ENCODE measurements at places on chromosomes 3 and 15.

GRCh38 chr3:188578576-188579363, 424.8 kb downstream of the LPP start:
- no peak for DNase-seq

DNA sequence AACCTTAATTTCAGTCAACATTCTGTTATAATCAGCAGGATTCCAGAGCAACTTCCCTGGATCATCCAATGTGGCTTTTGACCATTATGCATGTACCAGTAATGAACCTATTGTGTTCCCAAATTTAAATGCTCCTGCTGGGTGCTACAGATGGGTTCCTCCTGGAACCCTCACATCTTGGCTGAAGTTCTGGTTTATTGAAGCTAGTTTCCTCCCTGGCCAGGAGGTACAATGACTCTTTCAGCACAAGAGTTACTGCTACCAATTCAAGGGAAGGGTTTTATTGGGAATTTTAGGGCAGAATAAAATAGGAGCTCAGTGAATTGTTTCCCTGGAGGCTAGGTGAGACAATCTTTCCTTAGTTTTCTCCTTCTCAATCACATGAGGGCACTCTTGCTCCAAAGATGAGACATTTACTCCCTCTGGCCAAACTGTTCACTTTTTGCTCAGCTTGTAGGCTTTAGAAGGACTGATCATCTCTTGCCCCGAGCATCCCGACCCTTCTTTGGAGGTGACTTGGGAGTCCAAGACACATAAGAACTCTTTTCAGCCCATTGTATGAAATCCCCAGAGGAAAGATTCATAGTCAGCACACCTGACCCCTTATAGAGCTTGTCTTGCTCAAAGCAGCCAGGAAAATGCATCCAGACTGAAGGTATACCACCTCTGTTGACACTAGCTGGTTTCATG, 8.8 kb upstream of the NPHP3 start:
- no peak for DNase-seq

DNA sequence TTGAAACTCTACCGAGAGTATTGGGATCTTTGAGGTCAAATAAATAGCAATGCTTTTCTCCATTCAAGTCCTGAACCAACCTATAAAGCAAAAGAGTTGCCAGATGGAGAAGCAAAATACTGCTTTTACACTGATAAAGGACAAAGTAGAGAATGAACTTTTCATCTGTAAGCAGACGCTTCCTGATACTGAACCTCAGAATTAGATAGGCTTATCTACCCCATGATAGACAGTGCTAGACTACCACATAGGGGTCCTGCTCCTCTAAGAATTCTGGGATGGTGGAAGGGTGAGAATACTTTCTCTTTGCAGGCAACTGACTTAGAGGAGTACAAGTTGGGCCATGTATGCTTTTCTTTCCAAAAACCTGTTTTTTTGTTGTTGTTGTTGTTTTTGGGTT, 9.5 kb downstream of the SAXO2 start:
- DNase-seq: no peak

DNA sequence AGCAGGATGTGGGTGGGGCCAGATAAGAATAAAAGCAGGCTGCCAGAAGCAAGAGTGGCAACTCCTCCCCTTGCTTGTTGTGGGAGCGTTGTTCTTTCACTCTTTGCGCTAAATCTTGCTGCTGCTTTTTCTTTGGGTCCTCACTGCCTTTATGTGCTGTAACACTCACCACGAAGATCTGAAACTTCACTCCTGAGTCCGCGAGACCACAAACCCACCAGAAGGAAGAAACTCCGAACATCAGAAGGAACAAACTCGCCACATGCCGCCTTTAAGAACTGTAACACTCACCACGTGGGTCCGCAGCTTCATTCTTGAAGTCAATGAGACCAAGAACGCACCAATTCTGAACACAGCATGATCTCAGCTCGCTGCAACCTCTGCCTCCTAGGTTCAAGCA, 72.9 kb downstream of the IL12A start:
- DNase-seq: no peak

DNA sequence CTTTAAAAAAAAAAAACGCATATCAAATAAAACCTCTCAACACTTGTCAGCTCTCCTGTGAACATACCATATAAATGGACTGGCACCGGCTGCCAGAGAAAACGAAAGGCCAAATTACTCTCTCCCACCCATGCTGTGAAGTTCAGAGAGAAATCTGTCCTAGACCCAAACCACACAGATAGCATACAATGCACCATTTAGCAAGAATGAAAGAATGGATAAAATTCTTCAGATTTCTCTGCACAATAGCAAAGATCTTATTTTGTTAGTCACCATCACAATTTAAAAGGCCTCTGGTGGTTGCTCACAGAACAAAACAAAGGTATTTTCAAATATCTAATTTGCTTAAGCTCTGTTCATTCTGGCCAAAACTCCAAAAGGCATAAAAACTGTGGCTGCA, 93.9 kb upstream of the BHLHE40 start:
- no peak for DNase-seq

- DNase-seq: no peak
Observed at GRCh38 chr3:29203851-29204250, 77.0 kb upstream of the RBMS3 start.

DNA sequence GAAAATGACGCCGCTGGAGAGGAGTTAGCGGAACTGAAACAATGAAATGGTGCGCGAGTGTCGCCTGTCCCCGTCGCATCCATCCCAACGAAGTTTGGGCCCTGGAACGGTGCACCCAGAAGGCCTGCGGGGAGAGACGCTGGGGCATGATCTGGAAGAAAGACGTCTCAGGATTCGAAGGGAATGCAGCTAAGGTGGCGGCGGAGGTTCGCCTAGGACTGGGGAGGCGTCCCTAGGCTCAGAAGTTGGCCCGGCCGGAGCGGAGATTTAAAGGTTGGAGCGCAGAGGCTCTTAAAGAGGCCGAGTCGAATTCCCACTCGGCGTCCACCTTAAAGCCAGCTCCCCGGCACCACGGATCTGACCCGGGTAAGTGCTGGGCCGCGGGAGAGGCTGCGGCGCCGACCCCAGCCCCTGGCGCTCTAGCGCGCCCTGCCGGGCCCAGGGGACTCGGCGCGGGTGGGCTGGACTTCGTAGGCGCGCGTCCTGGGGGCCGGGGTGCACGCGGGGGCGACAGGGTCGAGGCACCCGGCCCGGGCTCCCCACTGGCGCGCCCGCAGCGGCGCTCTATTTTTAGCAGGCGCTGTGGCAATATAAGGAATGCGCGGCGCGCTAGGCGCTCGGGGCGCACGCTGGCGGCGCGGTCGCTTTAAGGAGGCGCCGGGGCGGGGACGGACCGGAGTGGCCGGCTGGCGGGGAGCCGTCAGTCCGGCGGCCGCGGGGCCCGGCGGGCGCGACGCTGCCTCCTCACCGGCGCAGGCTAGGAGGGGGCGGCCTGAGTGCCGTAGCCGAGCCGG, at the start of gene MRAS:
MRAS (plus strand) TSS at position 620 of the 794 bp plus-strand sequence. CDS start 24,305 bp downstream, outside the sequence.
- peak; percentile 18 for DNase-seq

Measured in activated CD4-positive, alpha-beta T cell treated with anti-CD3 and anti-CD28 coated beads for 24 hours (primary cell).